ENCODE measurements at places on chromosomes 5 and 9.
A peak's percentile ranks its signal among the peaks of the same experiment; 100 is the strongest.

- DNase-seq: no peak
These were observed 72.5 kb downstream of the RICTOR start for GRCh38 chr5:39001683-39002082.

DNA sequence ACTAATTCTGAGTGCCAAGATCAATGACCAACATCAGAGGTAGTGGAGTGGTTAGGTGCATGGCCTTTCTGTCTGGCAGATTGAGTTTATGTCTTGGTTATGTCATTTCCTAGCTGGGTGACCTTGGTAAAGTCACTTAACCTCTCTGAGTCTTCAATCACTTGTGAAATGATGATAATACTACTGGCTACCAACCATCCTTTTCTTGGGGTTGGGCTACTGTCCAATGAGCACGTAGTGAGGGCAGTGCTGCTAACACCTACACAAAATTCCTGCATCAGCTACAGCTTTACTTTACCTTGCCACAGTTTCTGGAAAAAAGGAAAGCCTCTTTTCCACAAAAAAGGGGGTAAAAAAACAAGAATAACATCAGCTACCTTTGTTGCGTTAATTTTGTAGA, 12.4 kb downstream of the IL12B start:
- DNase-seq: no peak

- no peak for DNase-seq
These were observed 18.7 kb downstream of the KIAA1191 start for GRCh38 chr5:176342766-176343458.

DNA sequence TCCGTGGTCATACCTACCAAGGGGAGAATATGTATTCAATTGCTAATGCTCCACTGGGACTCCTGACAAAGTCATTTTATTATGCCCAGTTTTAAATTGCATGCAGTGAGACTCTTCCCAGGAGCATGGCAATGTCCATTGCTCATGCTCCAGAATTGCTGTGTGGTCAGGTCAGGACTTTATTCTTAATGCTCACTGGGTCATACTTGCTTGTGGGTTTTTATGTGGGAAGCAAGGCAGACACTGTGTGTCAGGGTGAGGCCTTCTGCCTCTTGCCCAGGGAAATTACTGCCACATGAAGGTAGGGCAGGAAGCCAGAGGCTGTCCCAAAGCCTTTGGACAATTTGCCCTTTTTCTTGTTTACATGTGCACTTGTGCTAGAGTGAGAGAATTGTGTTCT, 164.6 kb upstream of the MEF2C start:
- DNase-seq: no peak

- no peak for DNase-seq
These were observed 57.2 kb downstream of the OLFM1 start for GRCh38 chr9:135144581-135145170.

DNA sequence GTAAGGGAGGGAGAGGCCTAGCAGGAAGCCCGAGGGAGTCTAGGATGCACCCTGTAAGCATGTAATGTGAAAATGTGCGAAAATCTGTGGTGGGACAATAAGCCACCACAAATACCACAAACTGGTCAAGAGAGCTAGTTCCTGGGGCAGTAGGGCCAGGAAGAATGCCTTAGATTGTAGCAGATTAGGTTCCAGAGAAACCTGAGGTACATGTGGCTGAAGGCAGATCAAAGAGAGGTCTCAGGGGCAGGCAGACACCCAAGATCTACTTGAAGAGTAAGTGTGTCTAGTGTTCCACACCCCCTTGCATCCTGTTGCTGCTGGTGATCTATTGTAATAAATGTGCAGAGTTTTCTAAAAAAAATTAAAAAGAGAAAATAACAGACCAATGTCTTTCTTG, 1677.3 kb upstream of the CDH6 start:
- no peak for DNase-seq

GRCh38 chr5:160937570-160937969, 85.6 kb upstream of the ATP10B start:
- DNase-seq: no peak

- DNase-seq: peak; percentile 35
These were observed 183.9 kb downstream of the C9orf50 start for GRCh38 chr9:129436751-129437625.

All from CD4-positive, alpha-beta T cell treated with Interleukin-10 for 1 hour (primary cell).